ENCODE measurements at places on chromosomes 7 and 10.

DNA sequence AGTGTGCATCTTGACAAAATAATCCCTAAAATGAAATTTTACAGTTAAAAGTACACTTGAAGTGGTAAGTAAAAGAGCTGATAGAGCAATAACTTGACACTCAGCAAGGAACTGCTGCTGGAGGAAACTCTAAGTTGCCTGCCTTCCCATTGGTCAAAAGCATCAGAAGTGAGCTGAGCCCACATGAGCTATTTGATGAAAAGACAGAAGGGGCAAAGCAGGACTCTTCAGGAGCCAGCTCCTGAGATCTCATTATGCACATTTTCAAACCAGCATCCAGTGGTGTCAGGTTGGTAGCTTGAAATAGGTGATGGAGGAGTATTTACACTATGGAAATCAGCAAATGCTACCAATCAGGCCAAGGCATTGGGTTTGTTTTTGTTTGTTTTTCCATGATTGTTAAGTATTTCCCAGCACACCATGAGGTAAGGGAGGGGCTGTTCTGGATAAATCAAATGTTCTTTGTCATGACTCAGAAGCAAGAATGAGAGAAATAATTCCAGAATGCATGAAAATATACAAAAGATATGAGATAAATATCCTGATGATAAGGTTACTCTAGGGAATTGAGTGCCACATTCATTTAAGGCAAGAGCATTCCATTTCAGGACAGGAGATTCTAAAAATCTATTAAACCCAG lies 316.6 kb downstream of the SNX13 start:
- no peak for DNase-seq

GRCh38 chr10:123565691-123566660 lies 100.2 kb upstream of the GPR26 start:
- no peak for DNase-seq

GRCh38 chr10:96670786-96671185 lies 49.5 kb downstream of the PIK3AP1 start:
- DNase-seq, result no peak

- DNase-seq, result peak; percentile 41
These were observed 15.2 kb upstream of the FRMPD2 start for GRCh38 chr10:48289501-48290238.

DNA sequence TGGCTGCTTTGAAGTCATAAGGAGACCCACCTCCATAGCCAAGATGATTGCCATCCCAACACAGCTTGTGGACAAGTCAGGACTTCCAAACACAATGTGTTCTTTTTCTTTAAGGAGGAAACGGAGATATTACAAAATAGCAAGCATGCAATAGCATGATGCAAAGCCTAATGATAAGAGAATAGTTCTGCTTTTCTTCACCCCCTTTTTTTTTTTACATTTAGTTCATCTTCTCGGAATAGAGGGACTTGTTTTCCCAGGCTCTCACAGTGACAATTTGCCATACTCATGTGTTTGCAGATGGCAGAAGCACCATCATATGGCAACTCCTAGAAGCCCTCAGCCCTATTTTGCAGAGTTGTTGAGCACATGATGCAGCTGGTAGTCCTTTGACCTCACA lies 119.8 kb downstream of the ITGB8 start:
- DNase-seq, result no peak

DNA sequence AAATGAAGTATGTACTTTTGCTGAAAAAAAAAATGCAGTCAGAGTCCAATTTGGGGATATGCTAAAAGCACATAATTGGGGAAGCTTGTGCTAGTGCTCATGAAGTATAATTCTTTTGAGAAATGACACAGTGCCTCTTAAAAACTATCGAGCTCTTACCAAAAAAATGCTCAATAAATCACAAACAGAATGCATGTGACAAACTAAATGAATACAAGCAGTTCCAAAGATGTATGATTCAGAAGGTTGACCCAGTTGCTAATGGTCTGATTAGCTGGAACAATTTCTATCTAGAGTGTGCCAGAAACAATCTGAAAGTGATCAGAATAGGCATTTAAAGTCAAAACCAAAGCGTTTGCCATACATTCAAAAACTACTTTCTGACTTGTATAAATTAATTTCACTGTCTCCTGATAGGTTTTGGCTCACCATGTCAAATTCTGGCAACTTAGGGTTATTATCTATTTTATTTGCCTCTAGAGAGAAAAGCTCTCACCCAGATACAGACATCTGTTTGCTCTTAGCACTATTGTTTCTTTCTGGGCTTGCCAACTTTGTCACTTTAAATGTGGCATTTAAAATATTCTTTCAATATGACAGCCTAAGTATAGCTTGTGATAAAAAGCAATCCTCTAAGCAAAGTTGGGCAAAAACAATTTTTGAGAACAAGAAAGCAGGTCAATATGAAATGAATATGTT lies 114.7 kb upstream of the AHR start:
- DNase-seq, result no peak

GRCh38 chr10:3201796-3202195 lies 29.2 kb upstream of the PITRM1 start:
- no peak for DNase-seq

- DNase-seq, result no peak
These were observed 114.0 kb downstream of the BBS9 start for GRCh38 chr7:33243319-33243881.

- DNase-seq, result no peak
These were observed 88.0 kb downstream of the FGFR2 start for GRCh38 chr10:121510201-121510771.

DNA sequence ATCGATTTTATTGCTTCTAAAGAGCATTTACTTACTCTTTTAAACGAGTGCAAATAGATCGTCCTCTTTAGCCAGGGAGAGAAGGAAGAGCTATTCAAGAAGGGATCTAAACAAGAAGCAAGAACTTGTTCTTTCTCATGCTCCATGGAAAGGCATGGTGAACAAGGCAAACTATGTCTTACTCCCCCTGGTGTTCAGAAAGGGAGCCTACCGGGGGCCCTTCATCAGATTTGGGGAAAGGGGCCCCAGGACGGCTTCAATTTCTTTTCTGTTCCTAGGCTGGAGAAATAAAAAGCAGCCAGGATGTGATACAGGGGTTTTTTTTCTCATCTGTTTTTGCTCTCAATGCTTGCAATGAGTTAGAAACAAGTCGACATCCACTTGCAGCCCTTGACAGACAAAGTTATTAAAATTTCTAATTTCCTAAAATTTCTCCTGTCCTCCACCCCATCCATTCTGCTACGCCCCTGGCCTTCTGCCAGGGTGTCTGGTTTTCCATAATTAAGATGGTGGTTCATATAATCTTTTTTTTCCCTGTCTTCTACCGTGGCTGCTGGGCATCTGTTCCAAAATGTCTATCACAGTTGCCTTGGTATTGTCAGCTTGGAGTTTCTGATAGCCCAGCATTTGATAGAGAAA lies 214.4 kb downstream of the CREB5 start:
- DNase-seq, result no peak

DNA sequence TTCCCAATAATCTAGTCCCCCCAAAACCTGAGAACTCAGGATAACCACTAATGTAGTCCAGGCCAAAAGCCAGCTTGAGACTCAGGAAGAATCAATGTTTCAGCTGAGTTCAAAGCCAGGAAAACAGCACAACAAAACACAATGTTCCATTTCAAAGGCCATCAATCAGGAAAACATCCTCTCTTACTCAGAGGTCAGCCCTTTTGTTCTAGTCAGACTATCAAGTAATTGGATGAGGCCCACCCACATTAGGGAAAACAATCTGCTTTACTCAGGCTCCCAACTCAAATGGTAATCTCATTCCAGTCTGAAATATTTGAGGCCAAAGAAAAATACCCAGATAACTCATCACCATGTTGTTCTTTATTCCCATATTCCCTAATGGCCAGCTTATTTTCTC lies 152.2 kb downstream of the SDHAF3 start:
- no peak for DNase-seq

DNA sequence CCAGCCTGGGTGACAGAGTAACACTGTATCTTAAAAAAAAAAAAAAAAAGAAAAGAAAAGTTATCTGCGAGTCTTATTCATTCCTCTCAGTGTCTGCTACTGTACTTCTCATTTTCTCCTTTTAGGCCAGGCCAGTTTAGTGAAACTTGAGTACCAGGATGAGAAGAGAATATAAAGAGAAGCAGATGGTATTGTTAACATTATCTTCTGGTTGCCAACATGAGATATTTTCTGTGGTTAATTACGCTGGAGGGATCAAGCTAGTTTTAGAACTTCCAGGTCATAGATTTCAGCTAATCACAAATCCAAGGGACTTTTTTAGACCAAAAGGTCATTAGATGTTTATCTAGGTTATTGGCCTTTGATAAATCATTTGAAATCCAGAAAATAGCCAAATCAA lies 252.6 kb upstream of the SMIM30 start:
- DNase-seq, result no peak

- no peak for DNase-seq
These were observed 85.2 kb upstream of the PIK3CG start for GRCh38 chr7:106779877-106780276.

- DNase-seq, result no peak
These were observed 364.4 kb downstream of the CXCL12 start for GRCh38 chr10:44020322-44021111.

DNA sequence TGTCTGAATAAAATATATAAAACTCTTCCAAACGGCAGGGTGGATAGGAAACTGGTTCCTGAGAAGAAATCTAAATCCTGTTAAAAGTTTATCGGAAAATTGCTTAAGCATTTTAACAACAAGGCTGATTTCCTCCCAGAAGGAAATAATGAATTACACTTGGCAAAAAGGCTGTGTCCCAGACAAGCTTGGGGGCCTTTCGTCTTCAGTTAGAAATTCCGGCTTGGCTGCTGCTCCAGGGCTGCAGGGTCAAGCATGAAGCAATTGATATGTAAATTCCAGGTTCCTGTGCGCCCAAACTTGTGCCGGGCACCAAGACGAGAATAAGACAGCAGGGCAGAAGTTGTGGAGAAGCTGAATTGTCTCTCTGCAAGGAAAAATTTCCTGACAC lies 38.0 kb upstream of the LBX1 start:
- no peak for DNase-seq

- no peak for DNase-seq
These were observed 52.7 kb downstream of the CDK14 start for GRCh38 chr7:90648834-90649233.

DNA sequence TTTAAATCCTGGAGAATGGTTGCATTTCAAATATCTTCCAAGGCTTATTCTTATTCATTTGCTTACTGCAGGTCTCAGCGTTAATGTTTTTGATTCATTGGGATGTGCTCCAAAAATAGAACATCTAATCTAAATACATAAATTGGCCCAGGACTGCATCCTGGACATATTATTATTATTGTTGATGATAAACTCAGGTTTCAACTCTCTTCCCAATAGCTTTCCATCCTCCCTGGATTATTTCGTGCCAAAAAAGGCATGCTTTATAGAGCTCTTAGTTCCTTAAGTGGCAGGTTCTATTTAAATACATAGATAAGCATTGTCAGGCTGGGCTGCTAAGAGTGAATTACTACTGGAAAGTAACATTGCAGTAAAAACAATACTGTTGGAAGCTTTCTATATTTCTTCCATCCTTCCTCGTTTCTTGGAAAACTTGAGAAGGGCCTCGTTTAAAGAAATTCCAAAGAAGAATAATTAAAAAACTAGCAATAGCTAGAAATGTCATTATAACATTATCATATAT lies 14.7 kb upstream of the PRKAR2B start:
- no peak for DNase-seq

GRCh38 chr7:14720785-14721184 lies 181.8 kb downstream of the DGKB start:
- DNase-seq, result no peak

DNA sequence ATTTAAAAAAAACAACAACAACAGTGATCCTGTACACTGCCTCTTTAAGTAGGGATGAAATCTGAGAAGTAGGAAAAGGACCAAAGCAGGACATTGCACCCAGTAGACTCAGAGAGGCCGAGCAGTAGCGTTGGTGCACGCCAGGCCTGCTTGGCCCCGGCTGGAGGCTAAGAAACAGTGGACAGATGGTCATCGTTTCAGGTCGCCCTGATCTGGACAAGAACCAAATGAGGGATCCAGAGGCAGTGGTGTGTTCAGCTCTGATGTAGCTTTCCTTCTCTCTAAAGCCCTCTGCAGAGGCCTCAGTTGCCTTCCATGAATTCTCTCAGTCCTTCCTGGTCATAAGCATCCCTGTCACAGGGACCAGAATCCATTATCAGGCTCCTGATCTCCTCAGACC lies 142.2 kb upstream of the CDCA7L start:
- DNase-seq, result no peak

- no peak for DNase-seq
These were observed 52.7 kb downstream of the VPS50 start for GRCh38 chr7:93284908-93285307.

- DNase-seq, result no peak
These were observed 1.7 kb downstream of the GPR158 start for GRCh38 chr10:25176421-25176968.

GRCh38 chr7:108463613-108464012 lies 7.4 kb upstream of the NRCAM start:
- DNase-seq, result no peak

GRCh38 chr7:35545831-35546230 lies 149.1 kb downstream of the HERPUD2 start:
- no peak for DNase-seq

GRCh38 chr7:44972562-44972961 lies 6.3 kb downstream of the MYO1G start:
- no peak for DNase-seq

GRCh38 chr10:89547853-89548513 lies 12.6 kb upstream of the SLC16A12 start:
- DNase-seq, result no peak

- no peak for DNase-seq
These were observed 105.2 kb upstream of the NOBOX start for GRCh38 chr7:144508702-144509101.

Data from keratinocyte (primary cell).